Hematopoietic multipotent progenitor cell treated with erythropoietin and hydrocortisone succinate and interleukin-3 and kit ligand, for 6 days (in vitro differentiated cells): ENCODE measurements at places on chromosomes 6 and 20.

- no peak for DNase-seq
Observed at GRCh38 chr6:107769053-107769658, 55.0 kb downstream of the SCML4 start.

DNA sequence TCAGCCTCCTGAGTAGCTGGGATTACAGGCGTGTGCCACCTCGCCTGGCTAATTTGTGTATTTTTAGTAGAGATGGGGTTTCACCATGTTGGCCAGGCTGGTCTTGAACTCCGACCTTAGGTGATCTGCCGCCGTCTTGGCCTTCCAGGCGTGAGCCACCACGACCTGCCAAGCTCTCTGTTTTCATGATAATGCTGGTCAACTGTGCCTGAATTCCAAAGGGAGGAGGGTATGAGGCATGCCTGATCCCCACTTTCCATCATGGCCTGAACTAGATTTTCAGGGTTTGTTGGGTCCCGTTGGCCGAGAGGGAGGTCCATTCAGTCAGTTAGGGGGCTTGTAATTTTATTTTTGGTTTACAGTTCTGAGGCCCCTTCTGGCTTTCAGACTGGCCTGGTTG, 28.0 kb upstream of the ANGPT4 start:
- no peak for DNase-seq

DNA sequence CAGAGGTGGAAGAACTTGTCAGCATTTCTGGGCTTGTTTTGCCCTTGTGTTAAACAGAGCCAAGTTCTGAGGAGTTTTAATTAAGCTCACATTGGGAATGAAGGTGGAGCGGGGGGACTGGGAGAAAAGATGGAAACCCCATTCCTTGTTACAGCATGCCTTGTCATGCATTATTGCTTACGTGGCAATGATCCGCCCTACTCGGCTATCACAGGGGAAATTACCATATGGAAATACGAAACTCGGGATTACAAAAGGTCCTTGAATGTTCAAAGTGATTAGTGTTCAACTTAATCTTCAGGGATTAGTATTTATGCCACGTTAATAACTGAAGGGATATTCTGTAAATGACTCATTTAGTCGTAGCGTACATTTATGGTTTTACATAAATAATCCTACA, 86.4 kb downstream of the MAP3K7 start:
- no peak for DNase-seq

DNA sequence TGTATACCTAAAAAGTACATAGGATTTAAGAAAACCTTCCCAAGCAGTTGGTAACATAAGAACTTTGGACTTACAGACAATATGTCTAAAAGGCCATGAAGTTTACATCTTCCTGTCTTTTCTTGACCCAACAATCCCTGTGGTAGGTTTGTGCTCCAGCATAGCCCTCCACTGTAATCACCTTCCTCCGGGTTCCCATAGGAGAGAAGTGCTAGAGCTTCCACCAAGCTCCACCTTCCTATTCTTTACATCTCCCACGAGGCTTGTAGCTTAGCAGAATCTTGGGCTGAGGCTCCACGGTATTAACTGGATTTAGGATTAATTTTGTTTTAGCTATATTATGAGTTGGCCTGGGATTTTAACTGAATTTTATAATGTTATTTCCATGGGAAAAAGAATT, 23.3 kb downstream of the ADGRG6 start:
- no peak for DNase-seq

GRCh38 chr20:37564388-37565133, 36.9 kb upstream of the BLCAP start:
- DNase-seq, result peak; percentile 57

- DNase-seq, result peak; percentile 76
Observed at GRCh38 chr6:70686548-70687133, 19.0 kb downstream of the SMAP1 start.

- DNase-seq, result no peak
Observed at GRCh38 chr6:98669371-98669770, 165.0 kb upstream of the POU3F2 start.

GRCh38 chr6:168326294-168327261, 7.0 kb upstream of the DACT2 start:
- no peak for DNase-seq

DNA sequence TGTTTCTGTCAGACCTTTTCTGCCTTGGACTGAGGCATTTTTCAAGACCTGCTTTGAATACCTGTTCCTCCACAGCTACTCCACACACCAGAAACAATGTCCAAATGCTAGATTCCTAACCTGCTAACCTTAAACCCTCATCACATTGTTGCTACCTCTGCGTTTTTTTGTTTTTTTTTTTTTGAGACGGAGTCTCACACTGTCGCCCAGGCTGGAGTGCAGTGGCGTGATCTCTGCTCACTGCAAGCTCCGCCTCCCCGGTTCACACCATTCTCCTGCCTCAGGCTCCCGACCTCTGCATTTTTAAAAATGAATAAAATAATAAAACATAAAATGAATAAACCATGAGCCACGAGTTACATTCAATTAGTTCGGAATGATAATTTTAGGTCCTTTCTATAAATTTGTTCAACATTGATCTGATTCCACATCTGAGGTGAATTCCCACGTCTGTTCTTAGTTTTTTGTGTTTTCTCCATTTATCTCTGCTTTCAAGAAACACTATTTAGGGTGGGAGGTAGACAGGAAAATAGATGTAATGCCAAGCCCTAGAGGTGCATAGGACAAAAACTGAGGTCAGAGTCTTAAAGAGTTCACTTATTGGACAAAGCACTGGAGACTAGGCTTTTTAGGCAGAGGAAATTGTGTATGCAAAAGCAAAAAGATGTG, 1.3 kb downstream of the C6orf89 start:
- peak; percentile 27 for DNase-seq

GRCh38 chr6:11323666-11324452, 91.4 kb upstream of the NEDD9 start:
- peak; percentile 82 for DNase-seq

DNA sequence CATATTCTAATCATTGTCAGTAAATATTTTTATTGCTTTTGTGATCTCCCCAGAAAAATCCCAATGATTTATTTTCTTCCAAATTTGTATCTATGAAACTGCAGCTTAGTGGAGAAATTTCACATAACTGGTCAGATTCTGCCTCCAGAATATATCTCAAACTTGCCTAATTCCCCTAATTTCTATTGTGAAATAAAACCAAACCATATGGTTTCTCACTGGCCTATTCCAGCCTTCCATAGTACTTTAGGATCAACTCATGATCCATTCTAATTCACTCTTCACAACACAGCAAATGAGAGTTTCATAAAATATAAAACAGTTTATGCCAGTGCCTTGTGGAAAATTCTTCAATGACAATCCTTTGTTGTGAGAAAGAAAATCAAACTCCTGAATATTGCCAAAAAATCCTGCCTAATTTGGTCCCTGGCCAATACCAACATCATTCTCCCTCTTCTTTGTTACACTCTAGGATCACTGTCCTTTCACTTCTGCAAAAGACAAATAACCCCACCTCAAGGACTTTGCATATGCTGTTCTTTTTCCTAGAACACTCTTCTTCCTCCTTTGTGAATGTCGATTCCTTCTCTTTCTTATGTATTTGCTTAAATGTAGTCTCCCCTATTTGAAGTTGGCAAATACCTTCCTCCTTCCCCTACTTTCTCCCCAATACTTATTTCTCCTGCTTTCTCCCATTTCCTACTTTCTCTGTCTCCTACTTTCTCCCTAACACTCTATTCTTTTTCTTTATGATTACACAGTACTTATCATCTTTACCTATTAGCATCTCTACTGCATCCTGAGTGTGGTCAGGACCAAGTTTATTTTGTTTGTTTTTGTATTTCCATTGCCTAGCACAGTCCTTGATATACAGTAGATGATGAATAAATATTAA, 587.5 kb downstream of the RFPL4B start:
- DNase-seq, result no peak

GRCh38 chr6:90078513-90079289, 184.4 kb downstream of the GJA10 start:
- peak; percentile 76 for DNase-seq

DNA sequence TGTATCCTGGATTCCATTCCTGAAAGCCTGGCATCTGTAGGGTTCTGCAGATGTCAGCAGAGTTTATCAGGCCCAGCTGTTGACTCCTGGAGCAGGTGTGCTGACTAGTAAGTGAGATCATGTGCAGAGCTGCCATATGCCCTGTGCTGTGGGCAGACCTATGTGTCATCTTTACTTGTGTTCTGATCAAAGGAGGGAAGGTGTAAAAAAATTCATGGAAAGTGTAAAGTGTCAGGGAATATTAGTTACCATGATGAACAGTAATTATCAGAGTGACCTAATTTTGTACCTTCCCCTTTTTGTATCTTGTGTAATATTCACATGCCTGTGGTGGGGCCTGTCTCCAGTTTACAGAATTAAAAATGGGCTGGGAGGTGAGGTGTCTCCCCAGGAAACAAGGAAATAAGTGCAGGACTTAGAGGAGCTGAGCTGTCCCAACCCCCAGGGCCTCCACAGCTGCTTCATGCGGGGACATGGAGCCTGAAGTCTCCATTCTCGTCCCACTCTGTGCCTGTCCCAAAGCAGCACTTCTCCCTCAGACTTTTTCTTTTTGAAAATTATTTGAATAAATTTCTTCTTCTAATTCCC, 148.2 kb upstream of the GGTLC1 start:
- DNase-seq, result no peak

DNA sequence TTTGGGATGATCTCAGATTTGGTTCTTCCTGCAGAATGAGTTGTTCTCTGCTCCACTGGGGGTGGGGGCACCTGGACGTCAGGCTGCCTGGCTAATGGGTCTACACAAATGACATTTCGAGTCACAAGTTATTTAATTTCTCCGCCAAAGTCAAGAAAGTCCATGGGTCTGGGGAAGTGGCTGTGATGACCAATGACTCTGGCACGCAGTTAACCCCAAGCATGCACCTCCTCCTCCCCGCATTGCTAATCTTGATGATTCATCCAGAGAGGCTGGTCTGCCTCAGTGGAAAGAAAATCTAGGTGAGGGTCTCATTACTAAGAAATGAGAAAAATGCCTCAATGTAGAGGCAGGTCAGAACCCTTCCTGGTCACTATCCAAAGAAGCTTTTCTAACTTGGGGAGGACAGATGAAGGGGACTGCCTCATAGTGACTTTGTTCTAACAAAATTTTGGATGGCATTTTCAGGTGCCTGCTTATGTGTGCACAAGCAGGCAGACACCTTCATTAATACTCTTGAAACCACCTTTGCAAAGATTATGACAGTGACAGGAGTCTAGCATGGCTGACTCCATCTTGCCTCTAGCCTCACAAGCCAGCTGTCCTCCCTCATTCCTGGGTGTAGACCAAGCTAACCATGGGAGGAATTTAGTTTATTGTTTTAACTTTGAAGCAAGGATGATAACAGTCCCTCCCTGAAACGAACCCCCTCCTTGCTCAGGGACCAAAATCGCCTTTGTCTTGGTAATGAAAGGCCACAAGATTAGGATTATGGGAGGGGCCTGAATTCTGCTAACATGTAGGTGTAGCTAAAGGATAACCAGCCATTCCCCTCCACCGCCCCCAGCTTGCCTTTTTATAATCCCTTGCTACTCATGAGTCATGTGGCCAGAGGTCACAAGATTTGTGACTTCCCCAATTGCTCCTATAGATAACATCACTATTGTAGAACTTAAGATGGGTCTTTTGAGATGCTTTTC, 98.6 kb upstream of the MRPS10 start:
- peak; percentile 61 for DNase-seq

- no peak for DNase-seq
Observed at GRCh38 chr20:2978519-2978918, 64.9 kb upstream of the GNRH2 start.

- DNase-seq, result no peak
Observed at GRCh38 chr6:161636882-161637430, 363.1 kb upstream of the AGPAT4 start.

- peak; percentile 46 for DNase-seq
Observed at GRCh38 chr6:169725125-169726048, 1.1 kb upstream of the PHF10 start.

DNA sequence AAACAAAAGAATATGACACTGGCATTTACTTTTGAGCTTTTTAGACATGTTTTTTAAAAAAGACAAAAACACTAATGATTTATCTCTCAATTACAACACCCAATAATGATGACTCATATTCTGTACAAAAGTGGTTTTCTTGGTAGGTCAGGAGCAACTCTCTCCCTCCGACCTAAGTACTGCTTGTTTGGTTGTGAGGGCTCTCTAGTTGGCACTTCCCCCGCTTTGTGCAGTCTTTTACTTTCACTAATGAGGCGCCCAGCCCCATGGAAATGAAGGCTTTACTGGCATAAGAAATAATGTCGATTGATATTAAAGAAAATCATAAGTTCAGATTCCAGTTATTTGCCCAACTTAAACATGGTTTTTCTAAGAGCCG, 1.3 kb downstream of the KPNA5 start:
- DNase-seq, result peak; percentile 81

DNA sequence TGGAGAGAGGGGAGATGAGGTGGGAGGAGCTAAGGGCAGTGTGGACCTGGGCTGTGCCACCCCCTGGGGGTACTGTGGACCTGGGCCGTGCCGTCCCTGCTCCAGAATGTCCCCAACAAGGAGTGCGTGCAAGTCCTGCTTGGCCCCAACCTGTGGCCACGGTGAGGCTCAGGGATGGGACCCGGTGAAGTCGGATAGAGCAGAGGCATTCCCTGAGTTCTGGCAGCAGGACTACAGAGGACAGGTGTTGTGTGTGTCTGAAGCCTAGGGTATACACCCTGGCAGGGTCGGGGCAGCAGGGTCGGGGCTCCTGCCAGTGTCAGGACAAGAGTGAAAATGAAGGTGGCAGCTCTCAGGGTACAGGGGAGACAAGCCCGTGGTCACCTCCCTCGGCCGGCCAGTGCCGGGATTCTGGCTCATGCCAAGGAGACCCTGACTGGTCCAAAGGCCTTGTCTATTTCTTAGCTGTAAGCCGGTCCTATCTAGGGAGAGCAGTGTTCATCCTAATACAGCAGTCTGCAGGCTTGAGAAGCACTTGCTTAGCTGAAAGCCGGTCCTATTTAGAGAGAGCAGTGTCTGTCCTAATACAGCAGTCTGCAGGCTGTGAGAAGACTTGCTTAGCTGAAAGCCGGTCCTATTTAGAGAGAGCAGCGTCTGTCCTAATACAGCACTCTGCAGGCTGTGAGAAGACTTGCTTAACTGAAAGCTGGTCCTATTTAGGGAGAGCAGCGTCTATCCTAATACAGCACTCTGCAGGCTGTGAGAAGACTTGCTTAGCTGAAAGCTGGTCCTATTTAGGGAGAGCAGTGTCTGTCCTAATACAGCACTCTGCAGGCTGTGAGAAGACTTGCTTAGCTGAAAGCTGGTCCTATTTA, 95.9 kb downstream of the SMOC2 start:
- no peak for DNase-seq

DNA sequence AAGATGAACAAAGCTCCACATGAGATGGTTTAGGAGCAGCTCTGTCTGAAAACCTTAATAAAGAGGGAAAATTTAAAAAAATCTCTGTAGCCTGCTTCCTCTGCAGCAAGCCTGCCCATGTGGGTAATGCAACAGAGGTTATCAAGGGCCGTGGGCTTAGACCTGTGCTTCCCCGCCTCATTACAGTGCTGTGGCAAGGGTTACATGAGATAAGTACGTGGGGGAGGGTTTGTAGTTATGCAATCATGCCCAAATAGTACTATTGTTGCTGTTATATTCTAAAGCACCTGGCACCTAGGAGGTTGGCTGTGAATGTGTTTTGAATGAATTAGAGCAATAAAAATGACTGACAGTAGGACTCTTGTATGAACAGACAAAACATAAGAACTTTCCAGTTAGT, 68.3 kb downstream of the PKHD1 start:
- peak; percentile 6 for DNase-seq

GRCh38 chr6:163916315-163917081, 502.0 kb downstream of the QKI start:
- DNase-seq, result no peak

- no peak for DNase-seq
Observed at GRCh38 chr6:142693441-142693840, 251.5 kb downstream of the HIVEP2 start.

GRCh38 chr6:34912715-34913464, 23.8 kb downstream of the ANKS1A start:
- DNase-seq, result peak; percentile 23
